ENCODE measurements at places on chromosomes 12 and 14.

DNA sequence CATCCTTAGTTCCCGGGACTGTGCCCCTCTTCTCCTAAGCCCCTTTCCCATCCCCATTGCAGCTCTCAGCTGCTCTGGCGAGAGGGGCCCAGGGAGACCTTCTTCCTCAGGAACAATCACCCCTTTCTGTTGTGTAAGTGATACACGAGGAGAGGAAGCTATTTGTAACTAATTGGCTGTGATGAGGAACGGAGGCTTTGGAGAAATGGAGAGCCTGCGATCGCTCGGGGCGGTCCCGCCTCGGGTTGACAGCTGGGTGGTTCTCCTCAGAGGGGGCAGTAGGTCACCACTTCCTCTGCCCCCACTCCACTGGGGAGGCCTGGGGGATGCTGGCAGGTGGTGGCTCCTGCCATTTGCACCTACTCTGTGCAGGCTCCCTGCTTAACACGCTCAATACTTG, 6.6 kb upstream of the PGF start:
- no peak for DNase-seq

GRCh38 chr14:101241807-101242278, 319.5 kb upstream of the DIO3 start:
- DNase-seq: no peak

DNA sequence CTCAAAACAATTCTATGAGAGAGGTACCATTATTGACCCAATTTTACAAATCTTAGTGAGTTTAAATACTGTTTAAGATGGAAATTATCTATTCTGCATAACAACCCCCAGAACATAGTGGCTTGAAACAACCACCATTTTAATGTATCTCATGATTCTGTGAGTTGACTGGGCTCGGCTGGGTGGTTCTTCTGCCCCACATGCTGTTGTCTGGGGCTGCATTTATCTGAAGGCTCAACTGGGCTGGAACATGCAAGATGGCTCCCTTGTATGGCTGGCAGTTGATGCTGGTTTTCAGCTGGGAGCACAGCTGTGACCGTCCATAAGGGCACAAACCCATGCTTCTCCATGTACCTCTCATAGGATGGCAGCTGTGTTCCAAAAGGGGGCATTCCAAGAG, 82.2 kb downstream of the DRAM1 start:
- no peak for DNase-seq

- DNase-seq: no peak
Observed at GRCh38 chr12:39012870-39013269, 107.5 kb upstream of the CPNE8 start.

DNA sequence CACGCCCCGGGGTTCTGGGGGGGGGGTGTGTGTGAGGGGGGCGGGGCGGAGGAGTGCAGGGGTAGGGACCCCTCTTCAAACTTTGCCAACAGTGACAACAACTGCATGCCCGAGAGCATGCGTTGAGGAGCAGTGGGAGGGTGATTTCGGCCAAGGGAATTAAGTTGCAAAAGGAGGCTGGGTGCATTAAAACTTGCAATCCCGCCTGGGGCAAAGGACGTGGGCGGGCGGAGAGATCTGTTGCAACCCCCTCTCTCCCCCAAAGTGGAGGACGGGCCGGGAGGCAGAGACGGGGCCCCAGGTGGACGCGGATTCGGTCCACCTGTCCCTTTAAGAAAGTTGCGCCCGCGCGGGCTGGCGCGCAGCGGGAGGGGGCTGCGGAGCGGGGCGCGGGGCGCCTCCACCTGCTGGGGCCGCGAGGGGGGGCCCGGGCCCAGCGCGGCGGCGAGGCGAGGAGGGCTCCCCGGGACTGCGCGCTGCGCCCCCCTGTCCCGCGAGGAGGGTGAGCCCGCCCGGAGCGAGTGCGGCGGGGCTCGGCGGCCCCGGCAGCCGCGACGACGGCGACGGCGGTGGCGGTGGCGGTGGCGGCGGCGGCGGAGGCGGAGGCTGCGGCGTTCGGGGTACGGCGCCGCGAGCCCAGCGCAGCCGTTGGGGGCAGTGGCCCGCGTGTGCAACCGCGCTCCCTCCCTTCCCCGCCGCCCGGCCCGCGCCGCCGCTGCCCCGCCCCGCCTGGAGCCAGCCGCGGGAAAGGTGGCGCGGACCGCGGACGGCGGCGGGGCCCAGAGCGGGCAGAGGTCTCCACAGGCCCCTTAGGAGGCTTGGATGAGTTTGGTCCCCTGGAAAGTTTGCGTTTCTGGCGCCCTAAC, 530 bp upstream of the FOXN4 start:
- no peak for DNase-seq

All from astrocyte of the spinal cord (primary cell).